ENCODE measurements at places on chromosomes 3 and 15.

DNA sequence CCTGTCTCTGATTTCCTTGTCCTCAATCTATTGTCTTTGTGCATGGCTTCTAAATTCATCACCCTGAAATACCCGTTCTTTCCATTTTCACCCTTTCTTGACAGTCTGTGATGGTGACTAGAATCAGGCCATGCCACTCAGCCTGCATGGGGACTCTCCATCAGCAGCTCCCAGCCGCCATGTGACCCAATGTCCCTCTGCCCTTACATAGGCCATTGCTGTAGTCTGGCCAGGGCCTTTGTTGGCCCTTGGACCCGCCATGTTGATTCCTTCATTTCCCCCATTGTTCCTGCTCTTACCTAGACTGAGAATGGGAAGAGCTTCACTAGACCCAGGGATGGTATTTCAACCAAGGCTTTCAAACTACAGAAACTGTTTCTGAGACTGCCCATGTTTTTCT, 45.8 kb downstream of the SPSB4 start:
- no peak for DNase-seq

DNA sequence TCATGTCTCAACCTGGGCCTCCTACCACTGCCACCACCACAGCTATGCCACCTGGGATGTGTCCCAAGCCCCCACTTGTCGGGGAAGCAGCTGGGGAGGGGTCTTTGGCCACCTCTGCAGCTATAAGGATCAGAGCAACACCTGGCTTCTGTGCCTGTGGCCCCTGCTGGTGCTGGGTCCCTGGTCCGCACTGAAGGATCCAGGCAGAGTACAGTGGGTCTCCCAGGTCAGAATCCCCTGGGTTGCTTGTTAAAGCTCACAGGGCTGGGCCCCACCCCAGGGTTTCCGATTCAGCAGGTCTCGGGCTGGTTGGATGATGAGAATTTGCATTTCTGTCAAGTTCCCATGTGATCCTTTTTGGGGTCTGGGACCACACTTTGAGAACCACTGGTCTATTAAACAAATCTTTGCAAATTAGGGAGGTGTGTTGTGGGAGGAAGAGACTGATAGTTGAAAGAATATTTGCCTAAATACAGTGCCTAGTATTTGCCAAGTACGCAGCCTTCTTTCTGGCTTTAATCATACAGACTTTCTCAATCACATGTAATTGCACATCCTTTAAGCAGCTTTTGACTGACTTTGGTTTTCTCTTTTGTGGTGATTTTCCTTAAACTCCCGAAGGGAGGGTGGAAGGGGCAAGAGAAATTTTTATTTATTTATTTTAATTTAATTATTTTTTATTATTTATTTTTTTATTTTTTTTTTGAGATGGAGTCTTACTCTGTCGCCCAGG, 127.3 kb downstream of the IGF1R start:
- no peak for DNase-seq

- DNase-seq: no peak
Observed at GRCh38 chr3:169340065-169340464, 323.4 kb downstream of the MECOM start.

GRCh38 chr3:164737174-164737573, 341.1 kb downstream of the SI start:
- DNase-seq: no peak

DNA sequence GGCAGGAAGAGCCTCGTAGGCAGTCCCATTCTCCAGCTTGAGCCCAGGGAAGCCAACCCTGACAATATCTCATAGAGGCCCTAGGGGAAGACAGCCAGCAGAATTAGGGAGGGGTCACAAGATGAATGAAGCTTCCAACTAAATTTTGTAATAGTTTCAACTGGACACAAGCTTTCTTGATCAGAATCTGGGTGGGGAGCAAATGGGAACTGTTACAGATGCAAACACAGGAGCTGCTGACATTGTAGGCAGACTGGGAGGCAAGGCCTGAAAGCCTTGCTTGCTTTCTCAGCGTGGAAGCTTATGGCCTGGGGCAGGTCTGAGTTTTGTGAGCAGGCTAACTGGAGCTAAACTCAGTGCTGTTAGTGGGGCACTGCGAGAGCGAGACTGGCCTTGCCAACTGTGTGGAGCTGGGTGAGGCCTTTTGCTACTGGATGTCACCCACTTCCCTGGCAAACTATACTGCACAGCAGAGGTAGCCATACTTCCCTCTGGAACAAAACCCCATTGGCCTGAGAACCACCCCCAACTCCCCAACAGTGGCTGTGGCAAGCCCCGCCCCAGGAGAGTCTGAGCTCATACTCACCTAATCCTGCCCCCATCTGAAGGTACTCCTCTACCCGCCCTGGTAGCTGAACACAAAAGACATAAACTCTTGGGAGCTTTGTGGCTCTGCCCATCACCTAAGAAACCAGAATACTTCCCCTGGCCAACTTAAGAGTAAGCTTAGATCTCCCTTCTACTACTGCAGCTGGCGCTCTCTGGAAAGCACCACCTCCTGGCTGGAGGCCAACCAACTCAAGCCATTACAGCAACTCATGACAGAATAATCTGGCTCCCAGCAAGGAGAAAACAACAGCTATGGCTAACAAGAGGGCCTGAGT, 42.9 kb downstream of the CFAP20DC start:
- no peak for DNase-seq

DNA sequence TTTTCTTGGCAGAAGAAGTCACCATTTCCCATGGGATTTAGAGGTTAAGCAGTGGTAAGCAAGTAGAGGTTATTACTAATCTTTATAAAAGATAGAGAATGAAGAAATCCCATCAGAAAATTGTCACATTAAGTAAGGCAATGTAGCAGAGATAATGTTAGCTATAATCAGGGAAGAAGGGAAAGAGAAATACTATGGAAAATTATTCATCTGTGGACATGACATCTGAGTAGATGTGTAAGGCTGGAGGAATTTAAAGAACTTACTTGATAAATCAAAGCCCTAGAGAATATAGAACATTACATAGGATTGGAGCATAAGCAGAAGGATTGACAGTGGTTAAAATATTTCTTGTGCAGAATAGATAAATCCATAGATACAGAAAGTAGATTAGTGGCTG, 553.1 kb upstream of the CBLB start:
- DNase-seq: no peak

DNA sequence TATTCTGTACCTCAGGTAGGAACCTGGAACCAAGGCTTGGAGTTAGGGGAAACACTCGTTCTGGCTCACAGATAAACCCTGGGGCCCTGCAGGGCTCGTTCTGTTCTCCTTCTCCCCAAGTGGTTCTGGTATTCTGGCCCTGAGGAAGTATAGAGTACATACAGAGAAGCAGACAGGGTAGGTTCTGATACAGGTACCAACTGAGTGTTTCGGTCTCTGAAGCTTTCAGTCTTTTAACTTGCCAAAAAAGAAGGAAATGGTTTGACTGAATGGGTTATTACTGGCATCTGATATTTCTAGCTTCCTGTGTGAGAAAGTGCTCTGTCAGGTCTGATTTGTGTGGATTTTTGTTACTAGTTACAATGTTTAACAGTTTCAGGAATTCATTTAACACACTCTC, 67.3 kb downstream of the UBE2E2 start:
- DNase-seq: no peak

DNA sequence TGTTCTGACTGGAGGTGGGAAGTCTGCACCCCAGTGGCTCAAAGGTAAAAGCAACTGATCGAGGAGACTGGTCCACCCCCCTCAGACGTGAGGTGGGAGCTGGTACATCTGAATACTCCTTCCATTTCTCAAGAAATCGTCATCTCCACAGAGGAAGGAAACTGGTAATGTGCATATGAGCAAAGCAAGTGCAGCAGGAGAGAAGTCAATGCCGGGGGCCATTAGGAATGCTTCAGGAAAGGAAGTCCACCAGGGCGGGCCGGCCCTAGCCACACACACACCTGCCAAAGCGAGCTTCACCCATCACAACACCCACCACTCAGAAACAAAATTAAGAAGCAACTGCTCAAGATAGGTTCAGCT, 8.5 kb downstream of the TBC1D2B start:
- DNase-seq: no peak

GRCh38 chr15:39135989-39136388, 444.9 kb upstream of the THBS1 start:
- DNase-seq: peak; percentile 92

- no peak for DNase-seq
Observed at GRCh38 chr3:71423151-71423906, 160.2 kb downstream of the FOXP1 start.

DNA sequence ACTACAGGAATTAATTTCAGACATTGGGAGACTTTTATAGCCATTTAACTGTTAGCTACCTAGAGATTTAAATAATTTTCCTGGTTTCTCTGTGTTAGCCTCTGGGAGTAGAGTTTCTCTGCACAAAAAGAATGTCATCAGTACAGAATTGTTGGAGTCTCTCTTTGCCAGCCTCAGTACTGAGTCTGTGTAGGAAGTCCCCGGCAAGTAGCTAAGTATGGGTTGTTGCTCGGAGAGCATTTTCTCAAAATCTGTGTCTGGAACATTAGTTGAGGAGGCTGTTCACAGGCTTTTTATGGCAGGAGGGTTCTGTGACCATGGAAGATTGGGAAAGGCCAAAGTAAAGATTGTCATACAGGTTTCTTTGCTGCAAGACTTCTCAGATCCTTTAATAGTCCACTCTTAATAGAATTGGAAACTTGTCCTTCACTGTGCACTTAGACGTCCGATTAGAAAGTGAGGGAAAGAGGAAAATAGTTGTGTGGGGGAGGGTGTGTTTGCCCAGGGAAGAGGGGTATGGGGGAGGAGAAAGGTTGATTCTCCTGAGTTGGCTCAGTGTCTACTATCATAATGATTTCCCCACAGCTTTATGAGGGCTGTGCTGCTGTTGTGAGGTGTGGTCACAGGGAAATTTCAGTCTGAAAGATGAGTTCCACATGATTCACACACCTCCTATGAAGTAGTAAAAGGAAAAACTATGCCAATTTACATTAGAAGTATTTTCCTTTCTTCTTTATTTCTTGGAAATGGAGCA, 207.1 kb downstream of the PTPRG start:
- no peak for DNase-seq

- no peak for DNase-seq
Observed at GRCh38 chr3:193996641-193997089, 139.3 kb upstream of the HES1 start.

DNA sequence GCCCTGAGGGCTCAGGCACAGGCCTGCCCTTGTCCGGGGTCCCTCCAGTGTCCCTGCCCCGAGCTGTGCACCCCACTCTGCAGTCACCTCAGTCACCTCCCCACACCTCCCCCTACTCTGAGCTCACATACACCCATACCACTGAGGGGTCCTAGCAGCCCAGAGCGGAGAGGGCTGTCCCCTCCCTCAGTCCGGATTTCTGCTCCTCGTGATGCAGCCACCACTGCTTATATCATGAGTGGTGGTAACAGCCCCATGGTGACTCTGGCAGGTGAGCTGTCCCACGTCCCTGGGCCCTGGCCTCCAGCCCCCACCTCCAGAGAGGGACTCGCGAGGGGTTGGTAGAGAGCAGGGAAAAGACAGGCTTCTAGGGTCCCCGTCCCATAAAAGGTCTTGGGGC, 8.0 kb downstream of the CSPG4 start:
- DNase-seq: no peak

- DNase-seq: no peak
Observed at GRCh38 chr3:6779140-6779539, 81.8 kb upstream of the GRM7 start.

GRCh38 chr3:58164199-58164879, 46.4 kb downstream of the DNASE1L3 start:
- DNase-seq: no peak

DNA sequence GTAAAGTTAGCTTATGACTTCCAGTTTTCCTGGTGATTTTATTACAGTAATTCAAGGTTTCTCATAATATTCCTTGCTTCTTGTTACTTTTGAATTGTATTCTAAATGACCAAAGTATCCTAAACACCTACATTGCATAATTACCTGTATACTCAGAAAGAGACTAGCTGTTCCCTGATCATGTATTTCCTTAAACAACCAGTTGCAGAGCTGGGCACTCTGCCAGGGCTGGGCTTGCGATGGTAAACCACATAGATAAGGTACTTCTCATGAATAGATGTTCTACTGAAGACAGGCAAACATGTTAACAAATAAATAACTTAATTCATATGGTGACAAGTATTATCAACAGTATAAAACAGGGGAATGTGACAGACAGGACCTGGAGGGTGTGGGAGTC, 142.3 kb upstream of the WNT5A start:
- no peak for DNase-seq

DNA sequence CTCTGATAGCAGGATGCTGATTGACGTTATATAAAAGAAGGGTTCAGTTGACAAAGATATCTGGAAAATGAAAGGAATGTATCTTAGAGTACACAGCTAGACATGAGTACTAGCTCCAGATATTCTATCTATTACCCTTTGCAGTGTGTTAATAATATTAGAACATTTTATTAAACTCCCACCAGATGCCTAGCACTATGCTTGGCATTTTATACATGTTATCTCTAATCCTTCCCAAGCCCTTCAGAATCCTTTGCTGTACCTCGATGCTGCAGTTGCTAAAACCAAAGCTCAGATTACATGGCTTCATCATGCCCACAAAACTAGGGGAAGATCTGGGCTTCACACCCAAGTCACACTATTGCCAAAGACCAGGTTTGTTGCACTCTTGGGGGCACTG, 350.1 kb upstream of the AZI2 start:
- DNase-seq: no peak

GRCh38 chr15:77326366-77326765, 93.5 kb downstream of the PEAK1 start:
- DNase-seq: no peak

DNA sequence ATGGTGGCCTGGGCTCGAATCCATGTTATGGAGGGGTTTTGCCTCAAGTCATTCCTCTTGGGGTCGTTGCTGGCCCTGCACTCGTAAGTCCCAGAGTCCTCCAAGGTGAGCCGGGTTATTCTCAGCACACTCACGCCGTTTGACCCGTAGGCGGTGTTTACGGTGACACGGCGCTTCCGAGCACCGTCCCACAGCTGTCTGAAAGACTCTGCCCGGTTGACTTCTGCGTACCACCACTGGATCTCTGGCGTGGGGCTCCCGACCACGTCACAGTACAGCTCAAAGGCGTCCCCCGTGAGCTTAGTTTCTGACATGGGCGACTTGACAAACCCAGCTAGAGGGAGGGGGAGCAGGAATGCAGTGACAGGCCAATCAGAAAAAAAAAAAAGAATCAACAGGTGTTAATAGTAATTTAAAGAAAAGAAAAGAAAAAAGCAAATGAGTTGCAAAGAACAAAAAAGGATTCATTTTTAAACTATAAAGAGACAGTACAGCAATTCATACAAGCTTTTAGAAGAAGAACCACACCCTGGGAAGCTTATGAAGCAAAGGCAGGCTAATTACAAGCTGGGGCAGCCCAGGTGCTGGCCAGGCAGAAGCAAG, 36.1 kb downstream of the NPTN start:
- DNase-seq: no peak

DNA sequence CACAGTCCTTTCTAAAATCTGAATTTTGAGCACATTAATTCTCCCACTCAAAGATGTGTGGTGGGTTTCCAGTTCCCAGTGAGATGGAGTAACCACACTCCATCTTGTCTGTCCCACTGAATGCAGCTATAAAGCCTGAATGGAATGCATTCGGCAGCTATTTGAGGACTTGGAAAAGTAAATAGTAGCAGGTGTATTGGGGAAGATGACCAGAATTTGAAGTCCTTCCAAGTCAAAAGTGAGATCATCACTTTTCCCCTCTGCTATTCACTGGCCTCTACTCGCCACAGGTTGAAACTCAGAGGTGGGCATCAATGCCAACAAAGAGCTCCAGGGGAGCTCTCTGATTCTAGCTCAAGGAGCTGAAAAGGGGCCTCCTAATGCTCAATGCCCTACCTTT, 8.1 kb upstream of the GNB5 start:
- DNase-seq: no peak

- DNase-seq: peak; percentile 91
Observed at GRCh38 chr3:30578479-30578878, 27.9 kb upstream of the TGFBR2 start.

- DNase-seq: no peak
Observed at GRCh38 chr3:159672728-159673688, 315.6 kb upstream of the IL12A start.

Data from GM04504 (cell line).